ENCODE measurements at places on chromosomes 1 and 21.

DNA sequence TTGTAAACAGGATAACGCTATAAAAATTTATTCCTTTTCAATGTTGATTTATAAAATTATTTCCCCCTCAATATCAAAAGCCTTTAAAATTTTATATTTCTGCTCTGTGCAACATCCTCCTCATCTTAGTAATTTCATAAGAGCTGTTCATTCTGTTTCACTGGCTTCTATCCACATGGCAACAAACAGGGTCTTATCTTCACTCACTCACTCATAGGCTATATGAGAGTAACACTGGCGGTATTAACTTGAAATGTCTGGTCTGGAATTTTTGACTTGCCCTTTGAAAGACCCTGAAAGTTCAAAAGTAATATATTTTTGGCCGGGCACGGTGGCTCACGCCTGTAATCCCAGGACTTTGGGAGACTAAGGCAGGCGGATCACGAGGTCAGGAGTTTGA lies 77.4 kb upstream of the KRTAP11-1 start:
- DNase-seq: no peak

GRCh38 chr1:230641346-230641745 lies 935 bp upstream of the COG2 start:
- DNase-seq: no peak

GRCh38 chr1:160634543-160635491 lies 12.0 kb downstream of the SLAMF1 start:
- DNase-seq: no peak

DNA sequence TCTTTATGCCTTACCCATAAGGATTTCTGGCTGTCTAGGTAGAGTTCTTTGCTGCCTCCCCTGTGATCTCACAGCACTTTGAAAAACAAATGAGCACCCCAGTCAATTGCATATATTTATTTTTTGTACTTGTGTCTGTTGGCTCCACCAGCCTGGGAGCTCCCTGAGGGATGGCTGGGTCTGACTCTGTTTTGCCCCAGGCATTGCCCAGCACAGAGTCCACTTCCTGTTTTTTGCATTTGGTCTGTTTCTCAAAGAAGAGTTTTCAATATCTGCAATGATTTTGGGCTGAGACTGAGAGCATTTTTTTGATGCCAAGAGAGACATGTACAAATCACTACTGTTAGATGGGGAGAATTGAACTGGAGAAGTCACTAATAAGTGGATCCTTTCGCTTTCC lies 125.0 kb downstream of the FOXD2 start:
- DNase-seq: no peak

GRCh38 chr1:53325326-53326087 lies 2.4 kb downstream of the LRP8 start:
- DNase-seq: no peak

- peak; percentile 53 for DNase-seq
Observed at GRCh38 chr1:17976854-17977253, 130.7 kb upstream of the IGSF21 start.

- DNase-seq: no peak
Observed at GRCh38 chr1:53567450-53567849, 108.3 kb downstream of the DMRTB1 start.

- no peak for DNase-seq
Observed at GRCh38 chr1:36455386-36455785, 5.1 kb upstream of the OSCP1 start.

- DNase-seq: no peak
Observed at GRCh38 chr21:42892582-42892930, 553 bp upstream of the NDUFV3 start.

All from H7 (cell line).